Metanephros (tissue), 2 donors: ENCODE measurements at places on chromosomes 3 and 15. TPM values are rescaled to one million over a fixed set of nuclear protein-coding genes. Genes with fewer than 3 reads are reported as not detected.

The PRC1 gene
- total RNA-seq: 63.2 TPM

The SAMMSON gene
- total RNA-seq: not detected

The CMTM8 gene
- total RNA-seq: 7.5 TPM

The SERPINI2 gene
- total RNA-seq: 0.82 TPM

The POLQ gene
- 3.8 TPM for total RNA-seq

The CPEB1 gene
- total RNA-seq: 3.1 TPM

The TMEM40 gene
- total RNA-seq: 1.5 TPM

The GOLGA8T gene
- 1.8 TPM for total RNA-seq

The STX19 gene
- total RNA-seq: not detected
